ENCODE measurements at places on chromosomes 2 and 18.

DNA sequence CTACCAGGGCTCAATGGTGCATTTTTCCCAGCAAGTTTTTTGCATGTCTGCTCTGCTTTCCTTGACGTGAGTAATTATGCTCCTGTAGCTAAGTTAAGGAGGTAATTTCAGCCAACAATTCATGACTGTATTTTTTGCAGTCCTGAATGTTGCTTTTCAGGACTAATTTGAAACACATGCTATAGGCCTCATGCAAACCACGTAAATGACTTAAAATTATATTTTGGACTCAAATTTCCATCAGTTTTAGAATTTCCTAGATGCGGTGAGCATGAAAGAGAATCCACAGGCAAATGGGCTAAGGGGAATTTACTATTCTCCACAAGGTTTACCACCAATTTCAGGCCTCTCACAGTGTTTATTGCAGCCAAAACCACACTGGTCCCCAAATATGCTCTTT, 589.9 kb upstream of the LRRTM1 start:
- DNase-seq = no peak

DNA sequence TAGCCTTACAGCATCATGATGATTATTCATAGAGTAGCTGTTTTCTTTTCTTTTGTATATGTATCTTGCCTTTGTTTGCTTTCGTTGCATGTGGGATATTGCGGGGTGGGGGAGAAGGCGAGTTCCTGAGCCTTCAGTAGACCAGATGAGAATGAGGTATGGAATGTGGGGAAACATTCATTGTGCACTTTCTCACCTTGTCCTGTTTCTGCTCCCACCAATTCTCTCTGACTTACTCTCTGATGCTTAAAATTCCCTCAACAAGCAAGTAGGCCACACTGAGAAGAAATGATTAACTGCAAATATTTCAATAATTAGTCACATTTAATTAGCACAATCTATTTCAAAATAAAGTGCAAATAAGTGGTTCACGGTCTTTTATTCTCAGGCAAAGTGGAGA, 31.0 kb downstream of the GKN2 start:
- DNase-seq = no peak

DNA sequence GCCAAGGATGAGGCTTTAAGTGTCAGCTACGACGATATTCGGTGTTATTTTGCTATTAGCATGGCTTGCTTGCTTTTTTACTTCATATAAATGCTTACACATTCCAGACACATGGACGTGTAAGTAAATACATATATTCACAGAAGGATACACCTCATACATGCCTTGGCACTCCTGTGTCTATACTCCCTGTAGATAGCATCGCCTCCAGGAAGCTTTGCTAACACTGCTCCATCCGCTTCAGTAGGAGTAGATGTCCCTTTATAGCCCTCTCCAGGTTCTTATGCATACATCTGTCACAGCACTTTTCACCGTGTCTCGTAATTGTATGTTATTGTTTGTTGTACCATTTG, 27.5 kb upstream of the KCTD1 start:
- no peak for DNase-seq

- no peak for DNase-seq
These were observed 339.7 kb downstream of the RPRM start for GRCh38 chr2:153138651-153139375.

- DNase-seq = no peak
These were observed 216.7 kb upstream of the STON1 start for GRCh38 chr2:48313036-48313877.

- no peak for DNase-seq
These were observed 24.3 kb upstream of the GPD2 start for GRCh38 chr2:156411835-156412234.

- DNase-seq = no peak
These were observed 99.0 kb upstream of the ID2 start for GRCh38 chr2:8582651-8583399.

- no peak for DNase-seq
These were observed 26.0 kb upstream of the TMEM214 start for GRCh38 chr2:27006602-27007415.

DNA sequence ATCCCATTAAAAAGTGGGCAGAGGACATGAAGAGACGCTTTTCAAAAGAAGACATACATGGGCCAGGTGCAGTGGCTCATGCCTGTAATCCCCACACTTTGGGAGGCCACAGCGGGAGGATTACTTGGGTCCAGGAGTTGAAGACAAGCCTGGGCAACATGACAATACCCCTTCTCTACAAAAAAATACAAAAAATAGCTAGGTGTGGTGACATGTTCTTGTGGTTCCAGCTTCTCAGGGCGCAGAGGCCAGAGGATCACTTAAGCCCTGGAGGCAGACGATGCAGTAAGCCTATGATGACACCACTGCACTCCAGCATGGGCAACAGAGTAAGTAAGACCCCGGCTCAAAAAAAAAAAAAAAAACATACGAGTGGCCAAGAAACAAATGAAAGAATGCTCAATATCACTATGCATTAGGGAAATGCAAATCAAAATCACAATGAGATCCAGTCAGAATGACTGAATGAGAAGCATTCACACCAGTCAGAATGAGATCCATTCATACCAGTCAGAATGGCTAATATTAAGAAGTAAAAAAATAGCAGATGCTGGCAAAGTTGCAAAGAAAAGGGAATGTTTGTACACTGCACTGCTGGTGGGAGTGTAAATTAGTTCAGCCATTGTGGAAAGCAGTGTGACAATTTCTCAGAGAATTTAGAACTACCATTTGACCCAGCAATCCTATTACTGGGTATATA, 550.2 kb upstream of the SLC39A10 start:
- no peak for DNase-seq

DNA sequence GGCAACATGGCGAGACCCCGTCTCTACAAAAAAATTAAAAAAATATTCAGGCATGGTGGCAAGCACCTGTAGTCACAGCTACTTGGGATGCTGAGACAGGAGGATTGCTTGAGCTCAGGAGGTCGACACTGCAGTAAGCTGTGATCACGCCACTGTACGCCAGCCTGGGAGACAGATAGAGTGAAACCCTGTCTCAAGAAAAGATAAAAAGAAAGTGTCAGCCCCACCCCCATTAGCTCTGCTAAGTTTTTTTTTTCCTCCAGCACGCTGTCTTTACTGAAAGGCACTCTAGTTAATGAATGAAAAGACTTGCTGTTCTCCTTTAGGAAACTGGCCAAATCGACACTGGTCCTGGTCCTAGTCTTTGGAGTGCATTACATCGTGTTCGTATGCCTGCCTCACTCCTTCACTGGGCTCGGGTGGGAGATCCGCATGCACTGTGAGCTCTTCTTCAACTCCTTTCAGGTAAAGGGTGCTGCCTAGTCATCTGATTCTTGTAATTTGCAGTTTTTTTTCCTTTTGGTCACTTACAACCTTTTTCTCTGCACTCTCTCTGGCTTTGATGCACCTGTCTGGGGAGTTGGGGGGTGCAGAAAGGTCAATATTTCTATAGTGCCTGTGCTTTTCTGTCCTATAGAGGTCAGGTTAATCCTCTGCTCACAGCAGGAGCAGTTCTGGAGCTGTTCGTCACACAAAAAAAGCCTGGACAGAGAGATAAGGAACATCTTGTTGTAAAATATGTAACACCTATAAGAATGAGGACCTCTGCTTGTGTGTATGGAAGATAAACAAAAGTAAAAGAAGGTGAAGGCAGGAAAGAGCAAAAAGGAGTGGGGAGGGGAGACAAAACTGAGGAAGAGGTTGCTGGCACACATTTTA, 82.3 kb downstream of the PTH2R start:
- no peak for DNase-seq

GRCh38 chr2:151632993-151633565, 101.2 kb downstream of the NEB start:
- no peak for DNase-seq

GRCh38 chr2:88184762-88185161, 14.6 kb downstream of the THNSL2 start:
- DNase-seq = no peak

- no peak for DNase-seq
These were observed 55.2 kb downstream of the ZEB2 start for GRCh38 chr2:144464730-144465129.

DNA sequence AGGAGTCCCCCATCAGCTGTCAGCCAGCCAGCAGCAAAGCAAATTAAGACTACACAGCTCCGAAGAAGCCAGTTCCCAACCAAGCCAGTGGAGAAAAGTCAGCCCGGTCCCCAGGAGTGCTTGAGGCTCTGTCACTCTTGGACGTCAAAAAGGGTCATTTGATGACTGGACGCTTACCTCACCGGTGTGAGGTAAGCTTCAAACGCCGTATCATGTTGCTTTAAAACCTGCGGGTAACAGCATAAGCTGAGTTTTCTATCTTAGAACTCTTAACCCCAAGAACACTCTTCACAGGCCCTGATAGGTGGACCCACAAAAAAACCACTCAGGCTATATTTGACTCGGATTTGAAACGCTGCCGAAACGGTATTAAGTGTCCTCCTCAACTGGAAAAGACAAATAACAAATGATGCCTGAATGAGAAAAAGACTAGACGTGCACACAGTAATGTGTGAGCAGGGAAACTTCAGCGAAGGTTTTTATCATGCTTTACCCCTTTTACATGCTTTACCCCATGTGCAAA, 682 bp upstream of the LNPK start:
- DNase-seq = no peak

GRCh38 chr2:83747141-83747540, 711.9 kb downstream of the SUCLG1 start:
- DNase-seq = no peak

DNA sequence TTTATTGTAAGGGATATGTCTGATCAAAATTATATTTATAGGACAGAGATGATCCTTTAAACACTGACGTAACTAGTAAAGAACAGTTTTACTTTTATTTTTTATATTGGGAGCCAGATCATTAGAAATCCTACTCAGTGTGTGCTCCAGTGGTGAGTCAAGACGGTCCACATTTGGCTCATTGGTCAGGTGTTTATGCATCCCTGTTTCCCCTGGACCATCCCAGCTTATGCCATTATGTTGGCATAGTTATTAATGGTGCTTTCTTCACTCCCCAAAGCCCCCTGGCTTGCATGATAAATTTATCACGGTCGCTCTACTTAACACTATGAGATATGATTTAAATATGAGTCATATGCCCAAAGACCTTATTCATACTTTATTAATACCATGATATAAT, 293.4 kb downstream of the XIRP2 start:
- DNase-seq = no peak

GRCh38 chr18:32274307-32274706, 84.5 kb downstream of the MEP1B start:
- no peak for DNase-seq

- DNase-seq = no peak
These were observed 4.1 kb downstream of the CYRIA start for GRCh38 chr2:16661526-16661925.

DNA sequence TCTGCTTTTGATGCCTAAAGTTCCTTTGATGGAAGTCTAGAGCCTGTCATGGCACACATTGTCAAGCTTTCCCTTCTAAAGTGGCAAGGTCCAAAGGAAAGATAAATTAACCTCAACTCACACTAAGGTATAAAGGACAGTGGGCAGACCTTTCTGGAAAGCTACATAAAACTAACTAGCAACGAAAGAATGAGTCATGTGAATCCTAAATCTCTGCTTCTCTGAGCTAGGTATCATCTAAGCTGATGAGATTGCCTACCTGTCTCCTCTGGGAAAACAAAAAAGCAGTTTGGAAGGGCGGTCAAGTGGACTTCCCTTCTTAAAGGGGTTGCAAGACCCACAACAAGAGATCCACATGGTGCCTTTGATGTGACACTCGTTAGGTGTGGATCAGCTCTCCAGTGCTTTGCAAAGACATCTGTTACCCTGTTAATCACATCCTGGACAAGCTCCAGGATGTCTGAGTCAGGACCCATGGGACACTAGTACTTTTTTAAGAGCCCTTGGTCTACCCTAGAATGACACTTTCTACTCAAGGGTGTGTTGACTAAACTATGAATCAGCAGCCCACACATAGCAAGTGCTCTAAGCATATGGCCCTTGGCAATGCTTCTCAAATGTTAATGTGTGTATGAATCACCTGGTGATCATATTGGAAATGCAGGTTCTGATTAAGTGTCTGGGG, 173.5 kb downstream of the ALK start:
- no peak for DNase-seq
